ENCODE measurements at places on chromosomes 11 and 22. TPM values are rescaled to one million over a fixed set of nuclear protein-coding genes. Genes with fewer than 3 reads are reported as not detected.

GRCh38 chr11:702462-703461 lies 3.3 kb upstream of the EPS8L2 start:
- no peak for DNase-seq

The OR5A1 gene
- polyA plus RNA-seq, result not detected

The LAYN gene
- polyA plus RNA-seq, result 6.3 TPM

- DNase-seq, result no peak
Measured at GRCh38 chr11:4704054-4704789, at the start of gene MMP26. Gene MMP26, plus strand, starts transcription at chr11:4704784.

DNA sequence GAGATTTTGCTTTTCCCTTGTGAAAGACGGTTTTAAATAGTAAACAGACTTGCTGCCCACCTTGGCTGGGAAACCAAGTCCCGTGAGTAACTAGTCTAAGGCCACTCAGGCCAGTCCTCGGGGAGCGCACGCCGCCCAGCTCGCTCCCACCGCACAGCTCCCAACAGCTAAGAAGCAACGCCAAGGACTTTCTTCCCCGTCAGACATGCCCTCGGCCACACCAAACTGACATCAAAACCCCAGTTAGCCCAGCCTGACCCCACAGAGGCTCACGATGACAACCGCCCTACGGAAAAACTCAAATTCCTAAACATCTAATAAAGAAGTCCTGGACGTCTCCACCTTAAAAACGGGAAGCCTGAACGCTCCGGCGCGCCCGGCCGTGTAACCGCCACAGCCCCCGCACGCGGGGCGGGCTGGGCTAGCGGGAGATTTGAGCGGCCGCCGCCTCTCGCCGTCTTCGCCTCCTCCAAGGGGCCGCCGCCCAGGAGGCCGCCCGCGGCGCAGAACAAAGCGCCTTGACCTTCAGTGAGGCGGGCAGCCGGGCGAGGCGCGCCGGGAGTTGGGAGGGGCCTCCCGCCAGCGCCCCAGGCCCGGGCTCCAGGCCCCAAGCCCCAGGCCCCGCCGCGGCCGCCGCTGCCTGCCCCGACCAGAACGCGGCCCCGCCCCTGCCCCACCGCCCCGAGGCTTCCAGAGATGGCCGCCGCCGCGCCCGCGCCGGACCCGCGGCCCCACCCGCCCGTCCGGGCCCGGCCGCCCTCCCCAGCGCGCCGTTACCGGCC lies 486 bp downstream of the NAP1L4 start:
- no peak for DNase-seq

GRCh38 chr11:1471736-1472135 lies 14.8 kb downstream of the MOB2 start:
- no peak for DNase-seq

The SF3A1 gene
- 32.3 TPM for polyA plus RNA-seq

DNA sequence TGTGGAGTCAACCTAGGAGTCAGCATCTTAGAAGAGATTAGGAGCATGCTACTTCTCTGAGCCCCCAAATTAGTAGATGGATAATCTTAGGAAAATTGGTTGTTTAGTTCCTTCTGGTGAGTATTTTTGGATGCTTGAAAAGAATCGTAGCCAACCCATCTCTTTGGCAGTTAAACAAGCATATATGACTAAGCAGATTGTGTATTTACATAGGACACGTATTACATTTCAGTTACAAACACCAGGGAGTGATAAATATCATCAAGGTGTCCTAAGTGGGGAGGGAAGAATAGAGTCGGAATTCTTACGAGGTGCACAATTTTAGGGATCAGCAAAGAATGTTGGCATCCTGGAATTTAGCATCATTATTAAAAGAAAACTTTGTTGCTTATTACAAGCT lies 13.5 kb downstream of the PLET1 start:
- no peak for DNase-seq

GRCh38 chr11:27894552-27894951 lies 194.3 kb upstream of the BDNF start:
- no peak for DNase-seq

DNA sequence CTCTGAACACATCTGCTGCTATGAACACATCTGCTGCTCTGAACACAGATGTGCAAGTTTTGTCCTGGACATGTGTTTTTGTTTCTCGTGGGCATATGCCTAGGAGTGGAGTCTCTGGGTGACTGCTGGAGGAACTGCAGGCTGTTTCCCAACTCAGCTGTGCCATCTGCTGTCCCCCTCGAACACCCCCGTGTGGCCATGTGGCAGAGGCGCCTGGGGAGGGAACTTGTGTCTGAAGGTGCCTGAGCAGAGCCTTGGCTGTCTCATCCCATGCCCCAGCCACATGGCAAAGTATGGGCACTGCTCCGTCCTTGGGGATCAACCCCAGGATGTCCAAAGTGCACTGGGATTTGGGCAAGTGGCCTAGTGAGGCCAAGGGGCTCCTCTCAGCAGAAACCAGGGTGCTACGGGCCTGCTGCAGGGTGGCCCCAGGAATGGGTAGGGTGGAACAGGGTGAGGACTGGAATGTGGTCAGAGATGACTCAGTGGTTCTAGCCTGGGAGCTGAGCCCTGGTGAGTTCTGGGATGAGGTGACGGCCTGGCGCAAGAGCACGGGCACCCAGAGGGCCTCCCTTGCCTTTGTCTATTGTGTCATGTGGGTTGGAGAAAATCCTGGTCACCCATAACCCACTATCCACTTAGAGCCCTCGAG lies 14.7 kb downstream of the GATD1 start:
- DNase-seq, result peak; percentile 67

GRCh38 chr11:69609351-69609750 lies 31.6 kb upstream of the CCND1 start:
- no peak for DNase-seq

GRCh38 chr22:27212617-27213177 lies 555.3 kb downstream of the MIAT start:
- DNase-seq, result peak; percentile 62

The INPP5J gene
- polyA plus RNA-seq, result 0.65 TPM

The POLA2 gene
- polyA plus RNA-seq, result 4.3 TPM

- DNase-seq, result no peak
Measured at GRCh38 chr11:111939836-111940604, 2.9 kb downstream of the DIXDC1 start.

GRCh38 chr11:64176751-64177150 lies 9.2 kb upstream of the STIP1 start:
- DNase-seq, result no peak

DNA sequence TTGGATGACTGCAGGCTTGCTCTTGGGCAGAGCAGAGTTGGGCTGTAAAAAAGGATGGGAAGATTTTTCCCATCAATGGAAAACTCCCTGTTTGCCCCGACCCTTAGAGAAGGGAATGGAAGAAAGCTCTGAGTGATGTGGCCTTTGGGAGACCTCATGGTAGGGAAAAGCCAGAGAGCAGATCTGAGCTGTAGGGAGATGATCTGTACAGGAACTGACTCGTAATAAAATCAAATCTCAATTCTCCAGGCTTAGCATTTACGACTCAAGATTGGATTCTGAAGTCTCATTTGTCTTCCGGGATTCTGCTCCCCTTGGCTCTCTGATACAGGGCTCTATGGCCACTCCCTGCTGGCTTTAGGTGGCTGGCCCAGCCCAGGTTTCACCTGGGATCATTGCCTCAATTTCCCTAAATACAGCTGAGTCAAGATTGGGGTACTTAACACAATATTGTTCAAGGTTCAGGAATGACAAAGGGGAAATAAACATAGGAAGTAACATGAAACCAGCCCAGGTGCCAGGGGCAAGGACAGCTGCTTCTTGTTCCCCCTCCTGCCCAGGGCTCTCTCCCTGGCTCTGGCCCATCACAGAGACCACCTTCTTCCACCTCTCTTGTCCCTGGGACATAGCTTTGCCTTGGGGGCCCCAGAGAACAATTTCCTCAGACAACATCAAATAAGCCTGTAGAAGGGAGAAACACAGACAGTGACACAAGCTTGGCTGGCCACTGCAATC lies 38.4 kb upstream of the THY1 start:
- no peak for DNase-seq

The POU2F3 gene
- not detected for polyA plus RNA-seq

The SLC25A45 gene
- polyA plus RNA-seq, result 18.5 TPM

- DNase-seq, result peak; percentile 27
Measured at GRCh38 chr22:38067028-38067415, 9.8 kb downstream of the PICK1 start.

The MUC5B gene
- not detected for polyA plus RNA-seq

- no peak for DNase-seq
Measured at GRCh38 chr22:38419121-38419857, 35.7 kb downstream of the KCNJ4 start.

DNA sequence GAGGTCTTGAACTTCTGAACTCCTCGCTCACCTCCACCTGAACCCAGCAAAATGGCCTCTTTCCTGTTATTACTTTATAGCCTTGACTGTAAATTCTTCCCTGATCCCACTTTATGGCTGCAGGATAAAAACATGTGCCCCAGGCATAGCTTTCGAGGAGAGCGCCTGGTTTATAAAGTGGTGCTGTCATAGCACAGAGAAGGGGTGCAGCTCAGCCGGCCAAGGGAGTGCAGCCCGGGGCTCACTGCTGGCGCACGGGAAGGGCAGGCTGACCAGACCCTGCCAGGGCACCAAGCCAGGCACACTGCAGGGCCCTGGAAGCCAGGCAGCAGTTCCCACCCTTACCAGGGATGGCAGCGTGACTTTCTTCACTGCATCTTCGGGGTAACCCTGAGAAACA lies 50.9 kb downstream of the ISX start:
- DNase-seq, result no peak

The OR51B4 gene
- not detected for polyA plus RNA-seq
